ENCODE measurements at places on chromosomes 5 and 9.

DNA sequence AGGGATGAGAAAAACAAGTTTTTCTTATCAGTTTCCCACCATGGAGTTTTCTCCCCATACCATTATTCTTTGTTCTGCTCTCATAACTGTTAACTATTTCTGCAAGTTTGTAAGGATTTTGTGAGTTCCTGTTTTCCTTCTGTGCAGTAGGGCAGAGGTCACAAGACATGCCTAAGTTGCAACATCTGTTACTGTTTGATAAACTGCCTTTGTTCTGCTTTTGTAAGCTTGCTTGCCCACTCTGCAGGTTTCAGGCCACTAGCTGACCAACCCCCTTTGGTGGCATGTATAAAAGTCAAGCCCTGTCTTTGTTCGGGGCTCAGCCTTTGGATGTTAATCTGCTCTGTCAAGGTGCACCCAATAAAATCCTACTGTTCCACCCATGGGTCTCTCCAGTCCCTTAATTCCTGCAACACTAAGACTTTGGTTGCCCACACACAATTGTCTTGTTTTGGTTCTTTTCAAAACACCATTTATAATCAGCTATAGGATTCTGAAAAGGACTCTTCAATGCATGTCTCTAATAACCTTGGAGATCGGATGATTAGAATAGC, 545.4 kb downstream of the CDH9 start:
- no peak for DNase-seq

- DNase-seq: no peak
Measured at GRCh38 chr9:114851306-114851705, 45.5 kb upstream of the TNFSF15 start.

DNA sequence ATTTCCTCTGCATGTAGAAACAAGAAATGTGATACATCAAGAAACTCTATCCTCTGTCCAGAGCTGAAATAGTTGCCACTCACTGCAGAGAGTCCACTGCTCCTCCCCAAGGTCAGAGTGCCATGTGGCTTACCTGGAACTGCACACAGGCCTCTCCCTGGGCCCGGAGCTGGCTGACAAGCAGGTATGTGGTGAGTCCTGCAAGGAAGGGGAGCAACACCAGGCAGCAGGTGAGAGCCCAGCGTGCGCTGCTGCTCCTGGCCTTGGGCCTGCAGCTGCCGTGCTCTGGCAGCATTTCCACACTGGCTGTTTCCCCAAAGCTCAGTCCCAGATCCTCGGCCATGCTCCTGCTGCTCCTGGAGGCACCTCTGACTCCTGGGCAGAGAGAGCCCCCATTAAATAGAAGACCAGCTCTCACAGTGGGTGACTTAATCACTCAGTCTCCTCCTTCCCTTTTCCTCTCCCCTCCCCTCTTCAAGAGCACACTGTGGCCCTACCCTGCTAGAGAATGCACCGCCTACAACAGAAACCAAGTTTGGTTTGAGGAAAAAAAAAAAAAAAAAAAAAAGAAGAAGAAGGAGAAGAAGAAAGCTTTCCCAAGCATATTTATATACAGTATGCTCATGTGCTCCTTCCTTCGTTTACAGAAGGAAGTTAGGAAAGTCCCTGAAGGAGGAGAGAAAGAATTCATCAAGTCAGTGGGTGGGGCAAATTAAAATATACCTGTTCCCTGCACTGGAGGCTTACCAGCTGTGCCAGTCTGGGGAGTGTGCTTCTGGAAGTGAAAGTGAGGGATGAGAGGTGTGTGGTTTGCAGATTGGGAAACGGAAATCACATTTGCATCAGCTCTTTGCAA, at the start of gene TNFSF15:
Gene TNFSF15, minus strand, starts transcription at position 370 of the 856 bp plus-strand sequence. Its CDS starts 27 bp downstream, at position 343.
- no peak for DNase-seq

GRCh38 chr9:127396253-127396807, 639 bp upstream of the SLC2A8 start:
- no peak for DNase-seq

DNA sequence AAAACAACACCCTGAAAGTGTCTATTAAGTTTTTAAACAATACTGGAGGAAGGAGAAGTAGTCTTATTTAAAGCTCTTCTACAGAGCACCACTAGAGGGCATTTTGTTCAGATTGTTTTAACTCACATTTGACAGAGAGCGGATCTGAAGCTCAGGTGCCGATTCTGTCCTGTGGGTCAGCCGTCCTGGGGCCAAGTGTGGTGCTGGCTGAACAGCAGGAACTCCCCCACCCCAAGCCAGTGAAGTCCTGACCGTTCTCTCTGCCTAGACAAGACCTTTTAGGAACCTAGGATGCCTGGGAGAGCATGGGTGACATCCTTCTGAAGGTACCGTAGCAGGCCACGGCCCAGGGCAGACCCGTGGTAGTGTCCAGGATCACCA, 3.9 kb downstream of the EXOC3 start:
- DNase-seq: peak; percentile 56

DNA sequence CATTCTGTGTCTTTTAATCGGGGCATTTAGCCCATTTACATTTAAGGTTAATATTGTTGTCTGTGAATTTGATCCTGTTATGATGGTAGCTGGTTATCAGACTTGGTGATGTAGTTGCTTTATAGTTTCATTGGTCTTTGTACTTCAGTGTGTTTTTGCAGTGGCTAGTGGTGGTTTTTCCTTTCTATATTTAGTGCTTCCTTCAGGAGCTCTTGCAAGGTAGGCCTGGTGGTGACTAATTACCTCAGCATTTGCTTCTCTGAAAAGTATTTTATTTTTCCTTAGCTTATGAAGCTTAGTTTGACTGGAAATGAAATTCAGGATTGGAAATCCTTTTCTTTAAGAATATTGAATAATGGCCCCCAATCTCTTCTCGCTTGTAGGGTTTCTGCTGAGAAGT, 156.9 kb downstream of the CNTLN start:
- no peak for DNase-seq

DNA sequence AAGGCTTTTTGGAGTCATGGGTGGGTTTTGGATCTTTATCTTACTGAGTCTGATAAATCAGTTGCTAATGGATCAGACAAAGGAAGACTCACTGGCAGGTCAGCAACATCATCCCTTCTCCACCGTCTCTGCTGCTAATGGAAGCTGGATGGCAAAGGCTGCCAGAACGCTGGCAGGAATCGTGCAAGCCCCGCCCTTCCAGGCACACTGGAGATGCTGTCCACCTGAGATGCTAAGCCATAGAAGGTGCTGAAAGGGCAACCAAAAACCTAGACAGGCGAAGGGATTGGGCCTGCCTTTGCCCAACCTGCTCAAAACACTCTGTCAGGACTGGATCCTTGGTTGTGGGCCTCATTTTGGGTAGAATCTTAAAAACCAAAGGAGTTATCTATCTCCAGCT, 139.5 kb upstream of the FSTL4 start:
- no peak for DNase-seq

DNA sequence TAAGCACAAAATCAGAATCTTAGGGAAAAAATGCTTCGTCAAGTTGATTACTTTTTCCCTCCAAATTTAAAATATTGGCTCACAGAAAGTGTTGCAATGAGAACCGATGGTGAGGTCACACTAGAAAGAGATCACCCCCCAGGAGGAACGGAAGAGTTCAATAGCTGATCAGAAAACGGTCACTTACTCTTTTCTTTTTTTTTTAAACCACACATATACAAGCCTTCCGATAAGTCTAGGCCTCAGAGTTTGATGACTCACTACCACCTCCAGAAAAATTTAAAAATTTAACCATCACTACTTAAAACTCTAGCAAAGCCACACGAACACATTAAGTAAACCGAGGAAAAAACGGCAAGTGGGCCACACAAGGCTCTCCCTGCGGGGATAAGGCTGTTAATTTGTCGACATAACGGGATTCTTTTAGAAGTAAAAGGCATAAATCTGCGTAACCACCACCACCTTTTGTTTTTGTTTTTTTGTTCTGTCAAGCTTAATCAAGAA, 1.2 kb downstream of the SURF4 start:
- DNase-seq: no peak

- no peak for DNase-seq
Measured at GRCh38 chr5:171600741-171601265, 181.4 kb downstream of the FGF18 start.

- no peak for DNase-seq
Measured at GRCh38 chr5:150640311-150641005, at the start of gene SYNPO. SYNPO (plus strand) TSS chr5:150640660; CDS start chr5:150648276, 7,616 bp downstream.

DNA sequence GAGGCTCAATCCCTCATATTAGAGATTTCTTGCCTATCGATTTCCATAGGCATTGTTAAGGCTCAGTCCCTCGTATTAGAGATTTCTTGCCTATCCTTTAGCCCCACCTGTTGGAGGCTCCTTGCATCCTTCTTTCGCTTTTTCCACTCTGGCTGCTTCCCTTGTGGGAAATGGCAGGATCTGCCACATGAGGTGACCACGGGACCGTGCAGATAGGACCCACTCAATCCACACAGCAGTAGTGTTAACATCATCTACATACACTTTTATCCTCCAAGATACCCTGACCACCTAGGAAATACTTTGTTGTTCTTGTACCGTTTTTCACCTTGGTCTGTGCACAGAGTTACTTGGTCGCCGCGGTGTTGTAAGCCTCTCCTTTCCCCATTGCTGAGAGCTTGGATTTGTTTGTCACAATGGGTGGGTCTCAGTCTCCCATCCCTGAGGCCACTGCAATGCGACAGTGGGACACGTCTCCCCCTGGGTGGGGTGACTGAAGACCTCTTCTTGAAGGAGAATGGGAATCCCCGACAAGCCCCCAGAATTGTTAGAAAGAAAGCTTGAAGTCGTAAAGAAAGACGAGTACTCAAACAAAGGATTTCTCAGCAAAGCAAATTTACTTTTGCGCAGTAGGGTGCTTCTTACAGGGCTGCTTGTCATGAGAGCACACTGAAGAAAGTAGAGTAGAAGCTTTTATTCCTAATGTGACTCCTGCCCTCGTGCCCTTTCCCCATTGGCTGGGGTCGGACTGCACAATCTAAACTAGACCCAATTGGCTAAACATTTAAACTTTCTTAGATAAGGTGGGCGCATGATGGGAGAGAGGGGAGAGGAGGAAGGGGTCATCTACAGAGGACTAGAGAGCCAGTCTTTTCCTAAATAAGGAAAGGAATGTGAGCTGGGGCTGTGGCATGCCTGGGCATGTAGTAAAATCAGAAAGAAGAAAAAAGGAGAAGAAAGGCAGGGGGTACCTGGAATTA, 19.8 kb downstream of the IFT74 start:
- DNase-seq: no peak

DNA sequence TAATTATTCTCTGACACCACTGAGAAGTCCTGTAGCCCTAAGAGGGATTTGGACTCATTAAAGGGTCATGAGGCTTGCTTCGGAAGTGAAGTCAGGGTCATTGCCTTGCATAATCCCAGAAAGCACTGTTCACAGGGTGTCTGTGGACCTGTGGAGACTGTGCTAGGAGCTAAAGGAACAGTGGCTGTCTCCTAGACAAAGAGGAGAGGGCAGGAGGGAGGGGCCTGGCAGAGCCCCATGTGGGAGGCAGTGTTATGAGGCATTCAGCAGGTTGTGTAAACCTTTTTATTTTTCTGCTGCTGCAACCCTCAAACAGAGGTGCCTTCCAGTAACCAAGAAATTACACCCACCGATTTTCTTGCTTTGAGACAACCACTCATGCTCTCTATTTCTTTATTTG, 3.3 kb downstream of the TMEM174 start:
- DNase-seq: no peak

GRCh38 chr9:133252301-133253020, 22.5 kb downstream of the ABO start:
- DNase-seq: no peak

GRCh38 chr9:127096208-127096607, 26.2 kb downstream of the ANGPTL2 start:
- DNase-seq: no peak

DNA sequence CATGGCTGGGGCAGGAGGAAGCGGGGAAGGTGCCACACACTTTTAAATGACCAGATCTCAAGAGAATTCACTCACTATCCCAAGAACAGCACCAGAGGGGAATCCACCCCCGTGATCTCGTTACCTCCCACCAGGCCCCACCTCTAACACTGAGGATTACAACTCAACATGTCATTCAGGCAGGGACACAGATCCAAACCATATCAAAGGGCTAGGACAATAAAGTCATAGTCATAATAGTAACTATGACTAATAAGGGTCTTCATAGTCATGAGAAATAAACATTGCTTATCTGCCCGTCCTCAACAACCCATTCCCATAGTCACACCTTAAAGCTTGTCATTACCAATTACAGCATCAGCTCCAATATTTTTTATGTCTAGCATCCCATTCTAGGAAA, 65.3 kb upstream of the SMC2 start:
- DNase-seq: no peak

DNA sequence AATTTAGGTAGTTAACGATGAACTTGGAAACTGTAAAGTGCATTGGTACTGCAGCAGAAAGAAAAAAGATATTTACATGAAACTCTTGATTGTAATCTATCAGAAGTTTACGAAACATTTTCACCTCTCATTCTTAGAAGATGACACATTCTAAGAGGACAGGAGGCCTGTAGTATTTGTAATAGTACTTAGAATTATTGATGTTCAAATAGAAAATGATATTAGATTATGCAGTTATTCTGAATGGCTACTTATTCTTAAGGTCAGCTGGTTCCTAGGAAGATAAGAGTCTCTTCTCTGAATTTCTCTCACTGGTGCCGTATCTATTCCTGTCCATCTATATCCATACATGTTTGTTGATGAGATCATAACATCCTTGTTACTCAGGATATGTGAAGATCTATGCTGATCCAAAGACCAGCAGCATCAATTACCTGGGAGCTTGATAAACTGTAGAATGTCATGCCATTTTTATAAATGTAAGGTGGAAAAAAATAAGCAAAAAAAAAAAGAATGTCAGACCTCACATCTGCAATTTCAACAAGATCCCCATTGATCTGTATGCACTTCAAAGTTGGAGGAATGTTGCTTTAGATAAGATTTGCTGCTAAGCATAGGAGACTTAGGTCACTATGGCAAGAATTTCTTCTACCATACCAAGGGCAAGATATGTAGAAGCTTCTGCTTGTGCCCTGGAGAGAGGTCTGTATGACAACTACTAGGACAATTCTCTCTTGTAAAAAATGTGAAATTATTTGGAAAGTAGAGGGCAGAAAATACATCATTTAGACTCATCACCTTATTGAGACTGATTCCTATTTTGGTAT, 42.4 kb upstream of the RICTOR start:
- DNase-seq: no peak

DNA sequence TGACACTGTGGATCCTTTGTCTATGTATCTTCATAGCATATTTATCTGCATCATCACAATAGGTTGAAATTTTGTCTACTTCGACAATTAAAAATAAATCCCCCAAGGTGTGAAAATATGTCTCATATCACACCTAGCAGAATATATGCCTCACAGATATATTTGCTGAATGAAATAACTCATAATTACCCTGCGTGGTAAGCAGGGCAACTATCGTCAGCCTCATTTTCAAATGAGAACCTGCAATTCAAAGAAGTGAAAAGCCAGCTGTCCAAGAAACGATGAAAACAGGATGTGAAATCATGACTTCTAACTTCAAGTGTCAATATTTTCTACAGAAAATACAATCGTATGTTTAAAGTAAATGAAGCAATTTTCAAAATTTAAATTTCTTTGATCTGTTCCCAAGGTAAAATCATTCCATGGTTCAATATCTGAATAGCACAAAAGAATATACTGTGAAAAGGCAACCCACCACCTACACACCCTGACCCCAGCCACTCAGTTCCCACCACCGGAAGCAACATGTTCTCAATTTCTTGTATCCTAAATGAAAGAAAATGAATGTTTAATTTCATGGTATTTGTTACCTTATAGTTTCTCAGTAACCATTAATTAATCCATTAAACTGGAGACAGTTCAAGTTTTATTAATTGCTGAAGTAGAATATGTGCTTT, 57.1 kb downstream of the TBCA start:
- no peak for DNase-seq

GRCh38 chr9:135520916-135521607, at the start of gene LCN1:
LCN1 (plus strand) TSS chr9:135521440; CDS start chr9:135521498, 58 bp downstream.
- no peak for DNase-seq

- no peak for DNase-seq
Measured at GRCh38 chr5:104733063-104733669, 1170.6 kb upstream of the NUDT12 start.
